NCI-H524 treated with DMSO at 0.1 percent for 48 hours (cell line): ENCODE measurements at places on chromosomes 3 and 15.

- DNase-seq, result no peak
Observed at GRCh38 chr3:185934767-185935464, 2.9 kb downstream of the TRA2B start.

DNA sequence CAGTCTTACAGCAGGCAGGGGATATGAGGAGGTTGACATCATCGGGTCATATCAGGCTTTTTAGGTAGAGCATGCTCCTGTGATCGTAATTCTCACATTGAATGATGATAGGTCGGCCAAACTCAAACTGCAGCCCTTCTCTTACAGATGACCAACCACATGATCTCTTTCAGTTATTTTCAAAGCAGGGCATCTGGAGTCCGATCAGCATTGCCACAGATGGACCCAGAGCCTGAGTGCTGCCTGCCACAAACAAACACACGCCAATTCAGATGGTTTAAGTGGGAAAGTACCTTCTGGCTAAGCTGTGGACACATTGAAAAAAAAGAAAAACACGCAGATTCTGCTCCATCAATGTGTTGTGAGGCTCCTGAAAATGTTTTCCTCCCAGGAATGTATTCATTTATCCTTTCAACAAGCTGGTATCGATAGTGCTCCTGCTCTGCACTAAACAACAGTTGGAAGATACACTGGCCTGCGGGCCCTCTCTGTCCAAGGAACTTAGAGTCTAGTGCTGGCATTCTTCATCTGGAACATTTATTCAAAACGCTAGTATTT is 31.2 kb downstream of the ARPP21 start:
- DNase-seq, result peak; percentile 54

- DNase-seq, result no peak
Observed at GRCh38 chr3:60603860-60604259, 647.4 kb downstream of the FHIT start.

- DNase-seq, result no peak
Observed at GRCh38 chr15:52682781-52683180, 3.6 kb upstream of the ATOSA start.

DNA sequence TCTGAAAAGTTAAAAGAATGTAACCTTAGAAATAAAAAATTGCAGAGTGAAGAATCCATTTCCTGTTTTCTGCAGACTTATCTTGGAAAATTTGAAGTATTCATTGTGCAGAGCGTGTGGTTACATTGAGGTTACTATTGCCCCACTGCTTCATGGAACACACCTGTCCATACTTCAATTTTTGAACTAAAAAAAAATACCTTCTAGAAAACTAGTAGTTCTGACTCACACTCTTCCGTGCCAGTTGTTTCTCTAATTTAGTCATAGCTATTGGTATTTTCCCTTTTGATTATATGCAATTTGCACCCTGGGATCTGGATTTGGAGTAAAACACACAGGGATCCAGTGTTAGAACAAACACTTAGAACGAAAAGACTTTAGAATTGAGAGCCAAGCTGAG is 111.8 kb upstream of the LYSMD4 start:
- DNase-seq, result no peak
